ENCODE measurements at places on chromosomes 2 and 18.

DNA sequence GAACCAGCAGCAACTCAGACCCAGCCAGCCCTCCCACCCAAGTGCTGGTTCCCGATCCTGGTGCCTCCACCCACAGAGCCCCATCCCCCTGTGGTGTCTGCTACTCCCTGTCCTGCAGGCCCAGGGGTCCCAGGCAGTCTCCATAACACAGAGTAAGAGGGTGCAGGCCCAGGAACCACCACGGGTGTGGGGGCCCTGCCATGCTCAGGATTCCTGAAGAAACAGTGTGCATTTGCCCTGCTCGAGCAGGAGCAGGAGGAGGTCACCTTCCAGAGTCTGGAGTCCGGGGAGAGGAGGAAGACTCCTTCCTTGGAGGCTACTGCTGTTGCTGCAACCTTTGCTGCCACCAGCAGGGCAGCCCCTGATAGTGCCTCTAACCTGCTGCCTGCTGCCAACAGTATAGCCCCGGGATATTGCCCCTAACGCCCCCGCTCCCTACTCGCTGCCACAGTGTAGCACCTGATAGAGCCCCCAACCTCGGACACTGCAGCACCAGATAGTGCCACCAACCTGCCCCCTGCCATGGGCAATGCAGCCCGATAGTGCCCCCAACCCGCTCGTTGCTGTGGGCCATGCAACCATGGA lies 46.8 kb upstream of the ANKRD62 start:
- no peak for DNase-seq

- no peak for DNase-seq
Measured at GRCh38 chr2:190582736-190583506, 48.4 kb upstream of the NEMP2 start.

DNA sequence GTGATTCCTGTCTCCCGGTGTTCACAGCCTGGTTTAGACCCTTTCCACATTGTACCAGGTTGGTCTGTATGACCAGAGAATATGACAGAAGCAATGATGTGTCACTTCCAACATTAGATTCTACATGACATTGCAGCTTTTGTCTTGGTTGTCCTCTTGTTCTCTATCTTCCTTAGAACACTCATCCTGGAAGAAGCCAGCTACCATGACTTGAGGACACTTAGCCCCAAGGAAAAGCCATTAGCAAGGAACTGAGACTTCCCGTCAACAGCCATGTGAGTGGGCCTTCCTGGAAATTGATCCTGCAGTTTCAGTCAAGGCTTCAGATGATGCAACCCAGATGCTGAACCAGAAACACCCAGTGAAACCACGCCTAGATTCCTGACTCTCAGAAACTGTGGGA lies 143.3 kb downstream of the MREG start:
- DNase-seq: no peak

DNA sequence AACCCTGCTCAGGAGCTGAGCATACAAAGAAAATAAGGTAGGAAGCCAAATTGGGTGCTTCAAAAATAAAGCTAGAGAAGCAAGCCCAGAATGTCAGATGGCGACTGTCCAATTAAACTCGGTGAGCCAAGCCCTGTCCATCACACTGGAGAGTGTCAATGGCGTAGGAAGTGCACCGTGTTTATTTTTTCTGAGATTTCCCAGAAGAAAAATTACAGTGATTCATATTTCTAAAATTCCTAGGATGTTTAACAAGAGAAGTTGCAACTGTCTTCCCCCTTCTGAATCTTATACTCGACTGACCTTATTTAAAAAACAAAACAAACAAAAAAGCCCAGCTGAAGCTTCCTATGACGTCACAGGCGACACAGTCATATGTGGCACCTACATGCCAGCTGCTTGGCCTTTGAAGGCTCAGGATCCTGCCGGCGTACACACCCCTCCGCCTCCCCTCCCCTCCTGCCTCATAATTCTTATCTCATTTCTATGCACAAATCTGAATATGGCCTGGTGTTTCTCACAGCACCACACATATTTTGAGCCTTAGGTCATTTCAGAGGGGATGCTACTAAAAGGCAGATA lies 60.8 kb downstream of the MBP start:
- DNase-seq: peak; percentile 66

DNA sequence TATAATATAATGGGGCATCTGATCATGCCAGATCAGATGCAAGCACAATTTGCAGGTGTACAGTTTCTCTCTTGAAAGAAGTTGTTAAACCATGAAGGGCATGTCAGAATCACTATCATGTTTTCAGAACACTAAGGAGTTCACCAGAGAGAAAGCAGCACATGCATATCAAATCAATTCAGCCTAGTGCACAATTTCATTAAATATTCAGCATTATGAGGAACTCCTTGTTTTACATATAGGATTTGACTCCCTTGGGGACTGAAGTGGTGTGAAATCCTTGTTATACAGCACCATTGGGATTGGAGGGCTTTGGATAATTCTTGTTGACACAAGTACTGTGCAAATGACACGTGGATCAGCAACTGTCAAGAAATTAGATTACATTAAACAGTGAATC lies 562.1 kb upstream of the KLHL29 start:
- no peak for DNase-seq

DNA sequence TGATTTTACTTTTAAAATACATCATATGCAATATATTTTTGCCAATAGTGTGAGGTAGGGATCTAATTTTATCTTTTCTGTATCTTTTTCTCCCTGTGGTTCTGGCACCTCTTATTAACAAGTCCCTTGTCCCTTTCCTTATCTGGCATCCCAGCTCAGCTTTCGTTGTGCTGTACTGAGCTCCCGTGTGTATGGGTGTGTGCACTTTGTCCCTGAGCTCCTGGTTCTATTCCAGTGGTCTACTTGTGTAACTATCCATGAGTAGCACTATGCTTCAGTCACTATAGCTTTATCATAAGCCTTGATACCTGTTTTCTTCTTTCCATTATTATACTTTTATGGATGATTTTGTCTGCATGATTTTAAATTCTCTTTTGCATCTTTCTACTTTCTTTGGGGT lies 401.4 kb upstream of the POU3F3 start:
- DNase-seq: no peak

DNA sequence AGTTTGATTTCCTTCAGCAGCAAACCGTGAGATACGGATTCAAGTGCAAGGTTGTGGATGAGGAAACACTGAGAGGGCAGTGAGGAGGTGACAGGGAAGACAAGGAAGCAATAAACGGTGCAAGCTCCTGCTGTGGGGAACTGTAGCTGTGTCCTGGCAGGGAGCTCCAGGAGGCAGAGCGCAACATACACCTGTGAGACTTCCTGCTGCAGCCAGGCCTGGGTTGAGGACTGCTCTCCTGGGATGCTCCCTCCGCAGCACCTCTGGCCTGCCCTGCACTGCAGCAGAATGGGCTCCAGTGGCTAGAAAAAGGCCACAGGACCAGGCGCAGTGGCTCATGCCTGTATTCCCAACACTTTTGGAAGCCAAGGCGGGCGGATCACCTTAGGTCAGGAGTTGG lies 85.5 kb downstream of the MRO start:
- DNase-seq: no peak

DNA sequence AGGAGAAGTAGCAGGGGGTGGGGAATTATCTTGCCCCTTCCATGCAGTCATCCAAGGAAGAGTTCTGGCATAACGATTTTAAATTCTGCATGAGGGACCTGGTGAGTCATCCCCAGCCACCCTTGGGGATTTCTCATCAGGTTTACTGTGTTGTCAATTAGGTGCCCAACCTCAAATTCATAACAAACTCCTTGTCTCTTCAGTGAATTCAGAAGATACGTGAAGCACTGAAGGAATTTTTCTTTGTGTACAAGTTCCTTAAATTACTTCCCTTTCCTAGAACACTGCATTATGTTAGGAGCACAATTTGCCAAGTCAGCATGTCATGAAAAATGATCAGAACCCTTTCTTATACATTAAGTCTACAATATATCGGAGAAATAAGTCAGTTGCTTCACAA lies 70.8 kb upstream of the NOSTRIN start:
- no peak for DNase-seq

- no peak for DNase-seq
Measured at GRCh38 chr2:120388222-120389035, 42.5 kb downstream of the INHBB start.

DNA sequence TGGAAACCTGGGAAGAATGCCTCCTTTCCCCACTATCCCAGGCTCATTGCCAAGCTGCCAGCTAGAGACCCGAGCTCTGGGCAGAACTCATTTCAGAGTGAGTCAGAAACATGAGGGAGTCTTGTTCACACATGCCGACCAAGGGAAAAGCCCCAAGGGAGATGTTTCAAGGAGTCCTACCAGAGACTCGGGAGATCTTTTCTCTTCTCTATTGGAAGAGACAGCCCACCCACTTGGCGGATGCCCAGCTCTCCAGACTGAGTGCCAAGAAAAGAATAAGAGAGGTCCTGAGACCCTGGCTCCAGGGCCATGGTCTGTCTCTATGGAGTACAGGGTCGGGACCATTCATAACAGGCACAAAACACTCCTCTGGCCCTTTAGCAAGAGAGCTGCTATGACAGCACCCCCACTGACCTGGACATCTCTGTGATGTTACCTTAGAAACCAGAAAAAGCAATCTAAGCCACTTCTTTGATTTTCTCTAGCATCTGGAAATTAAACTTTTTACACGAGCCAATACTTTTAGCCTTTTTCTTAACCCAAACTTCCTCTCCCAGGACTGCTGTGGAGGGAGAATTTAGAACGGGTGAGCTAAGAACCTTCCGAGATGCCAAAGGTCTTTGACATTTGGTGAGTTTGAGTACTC lies 18.5 kb upstream of the IGFBP5 start:
- no peak for DNase-seq

DNA sequence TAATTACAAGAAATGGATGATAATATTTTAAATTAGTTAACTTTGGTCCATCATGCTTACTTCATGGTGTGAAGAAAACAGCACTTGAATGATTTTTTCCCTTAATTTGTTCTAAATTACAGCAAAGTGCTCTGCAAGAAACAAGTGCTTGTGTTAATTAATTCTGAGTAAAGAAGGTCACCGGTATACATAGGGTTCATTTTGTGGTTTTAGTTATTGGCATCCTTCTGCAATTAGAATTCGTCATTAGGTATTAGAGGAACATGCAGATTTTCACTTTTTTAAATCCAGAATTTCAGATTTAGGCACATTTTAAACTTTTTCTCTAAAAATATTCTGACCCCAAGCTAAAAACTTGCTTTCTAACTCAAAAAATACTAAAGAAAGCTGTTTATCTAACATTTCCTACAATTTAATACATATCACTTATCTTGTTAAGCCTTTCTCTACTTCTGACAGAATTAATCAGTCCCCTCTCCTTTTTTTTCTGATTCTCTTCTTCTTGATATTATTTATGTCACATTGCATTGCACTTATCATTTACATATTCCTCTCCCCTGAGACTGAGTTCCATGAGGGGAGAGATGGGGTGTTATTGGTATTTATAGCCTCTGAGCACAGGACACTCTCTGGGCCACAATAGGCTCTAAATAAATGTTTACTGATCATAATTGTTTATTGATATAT lies 129.2 kb downstream of the PLA2R1 start:
- no peak for DNase-seq

- no peak for DNase-seq
Measured at GRCh38 chr2:195408811-195409210, 248.2 kb upstream of the SLC39A10 start.

- no peak for DNase-seq
Measured at GRCh38 chr2:45894211-45894610, 242.7 kb downstream of the PRKCE start.

DNA sequence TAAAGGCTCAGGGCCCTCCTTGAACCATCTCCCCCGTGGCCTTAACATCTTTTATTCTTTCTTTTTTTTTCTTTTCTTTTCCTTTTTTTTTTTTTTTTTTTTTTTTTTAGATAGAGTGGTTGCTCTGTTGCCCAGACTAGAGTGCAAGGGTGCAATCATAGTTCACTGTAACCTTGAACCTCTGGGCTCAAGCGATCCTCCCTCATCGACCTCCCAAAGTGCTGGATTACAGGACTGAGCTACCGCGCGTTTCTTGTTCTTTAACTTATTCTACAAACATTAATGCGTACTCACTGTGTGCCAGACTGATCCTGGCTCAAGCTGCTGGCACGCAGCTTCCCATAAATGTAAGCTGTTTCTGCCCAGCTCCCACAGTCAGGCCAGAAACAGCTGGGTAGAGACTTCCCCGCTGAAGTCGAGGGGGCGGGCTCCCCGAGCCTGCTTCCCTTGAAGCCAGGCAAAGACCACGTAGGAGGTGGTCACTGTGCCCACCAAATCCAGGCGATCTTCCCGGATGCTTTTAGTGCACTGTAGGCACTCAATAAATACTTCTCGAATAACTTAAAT lies 29.2 kb upstream of the ATP6V1B1 start:
- no peak for DNase-seq

- no peak for DNase-seq
Measured at GRCh38 chr2:100886085-100886484, 66.1 kb downstream of the NPAS2 start.

DNA sequence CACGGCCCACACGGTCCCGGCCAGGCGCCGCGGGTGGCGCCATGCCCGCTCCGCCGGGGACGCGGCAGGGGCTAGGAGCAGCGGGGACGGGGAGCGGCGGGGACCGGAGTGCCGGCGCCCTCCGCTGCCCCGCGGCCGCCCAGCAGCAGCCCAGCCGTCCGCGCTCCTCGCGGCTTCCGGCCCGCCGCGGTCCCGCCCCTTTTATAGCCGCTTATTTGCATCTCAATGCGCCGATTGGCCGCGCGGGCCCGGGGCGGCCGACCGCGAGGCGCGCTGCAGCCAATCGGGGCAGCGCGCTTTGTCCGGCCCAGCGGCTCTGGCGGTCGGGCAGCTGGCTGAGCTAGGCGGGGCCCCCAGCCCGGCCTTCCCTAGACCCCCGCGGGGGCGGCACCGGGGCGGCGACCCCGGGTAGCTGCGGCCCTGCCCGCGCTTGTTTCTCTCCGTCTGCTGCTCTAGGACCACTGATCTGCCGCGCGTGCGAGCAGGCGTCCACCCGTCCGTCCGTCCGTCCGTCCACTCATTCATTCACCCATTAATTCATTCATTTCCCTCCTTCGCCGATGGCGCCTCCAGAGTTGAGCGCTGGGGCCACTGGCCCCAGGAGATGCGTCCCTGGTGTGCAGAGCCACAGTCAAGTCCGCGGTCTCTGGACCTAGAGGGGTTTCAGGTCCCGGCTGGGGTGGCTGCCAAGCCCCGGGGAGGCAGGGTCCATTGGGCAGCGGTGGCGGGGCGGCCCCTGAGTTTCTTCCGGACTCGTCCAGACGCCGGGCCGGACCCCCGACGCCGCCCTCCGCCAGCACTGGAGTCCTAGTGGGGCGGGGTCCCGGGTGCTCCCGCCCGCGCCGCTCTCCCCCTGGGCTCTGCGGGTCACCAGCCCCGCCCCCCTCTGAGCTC lies at the start of gene HES6:
Gene HES6 (minus strand): TSS at position 176 of the 894 bp plus-strand sequence. CDS start 133 bp downstream, at position 43.
- peak; percentile 73 for DNase-seq

DNA sequence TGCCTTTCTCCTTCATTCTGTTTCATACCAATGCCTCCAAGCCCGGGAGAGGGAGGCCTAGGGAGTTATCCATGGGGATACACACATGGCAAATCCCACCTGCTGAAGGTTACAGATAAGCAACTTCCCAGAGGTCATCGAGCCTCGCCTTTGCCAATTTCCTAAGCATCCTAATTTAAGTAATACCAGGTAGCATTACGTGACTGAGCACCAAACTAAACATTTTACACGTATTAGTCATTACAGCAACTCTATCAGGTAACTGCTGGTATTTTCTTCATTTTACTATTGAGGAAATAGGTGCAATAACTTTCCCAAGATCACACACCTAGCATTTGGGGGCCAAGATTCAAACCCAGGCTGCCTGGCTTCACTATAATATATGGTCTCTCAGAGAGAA lies 30.1 kb upstream of the BZW1 start:
- DNase-seq: no peak

Measured in T-helper 1 cell (primary cell).